ENCODE measurements at places on chromosomes 16 and 17.
A peak's percentile ranks its signal among the peaks of the same experiment; 100 is the strongest.

GRCh38 chr16:29784901-29785500 is 5.5 kb upstream of the KIF22 start:
- no peak for DNase-seq

- no peak for DNase-seq
Measured at GRCh38 chr16:11677451-11677951, 9.2 kb downstream of the SNN start.

- no peak for DNase-seq
Measured at GRCh38 chr17:48537316-48537715, 6.5 kb upstream of the HOXB1 start.

GRCh38 chr17:56833057-56833808 is 487 bp downstream of the C17orf67 start:
- DNase-seq = peak; percentile 34

GRCh38 chr17:76351526-76352071 is 2.1 kb downstream of the PRPSAP1 start:
- DNase-seq = no peak

DNA sequence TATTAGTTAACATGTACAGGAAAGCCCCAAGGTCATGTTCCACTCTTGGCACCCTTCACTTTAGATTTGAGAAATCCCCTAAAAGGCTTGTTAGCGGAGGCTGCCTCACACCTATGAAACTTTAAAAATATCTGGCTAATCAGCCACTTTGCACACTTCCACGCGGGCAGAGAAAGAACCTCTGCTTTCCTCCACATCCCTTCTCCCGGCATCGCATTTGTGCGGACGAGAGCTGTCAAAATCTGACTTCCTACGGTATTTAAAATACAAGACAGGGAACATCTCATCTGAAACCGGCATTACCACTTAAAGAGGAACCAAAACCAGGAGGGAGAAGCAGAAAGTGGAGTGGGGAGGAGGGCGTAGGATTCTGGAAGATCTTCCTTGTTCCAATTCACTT is 422.3 kb downstream of the TMEM114 start:
- DNase-seq = no peak

DNA sequence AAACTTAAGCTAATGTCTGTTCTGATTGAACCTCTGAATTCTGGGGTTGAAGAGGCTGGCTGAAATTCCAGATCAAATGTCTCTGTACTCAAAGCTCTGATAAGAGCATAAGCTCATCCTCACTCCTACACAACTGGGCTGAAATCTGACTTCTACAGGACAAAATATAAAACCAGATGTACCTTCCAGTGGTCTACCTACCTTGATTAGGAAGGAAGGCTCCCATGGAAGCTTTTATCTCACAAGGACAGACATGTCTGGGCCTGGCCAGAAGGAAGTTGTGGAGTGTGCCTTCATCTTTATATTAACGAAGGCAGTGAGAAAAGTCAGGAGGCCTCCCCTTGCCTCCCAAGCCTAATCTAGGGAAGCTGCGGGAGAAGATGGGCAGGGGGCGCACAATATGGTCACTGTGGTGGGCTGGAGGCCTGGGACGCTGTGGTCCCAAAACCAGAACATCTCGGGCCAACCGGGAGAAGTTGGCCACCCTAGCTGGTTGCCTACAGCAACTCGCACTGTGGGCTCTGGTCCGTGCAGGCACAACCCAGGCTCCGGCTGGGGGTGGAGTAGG is 55.6 kb upstream of the LRRC37A3 start:
- DNase-seq = no peak

DNA sequence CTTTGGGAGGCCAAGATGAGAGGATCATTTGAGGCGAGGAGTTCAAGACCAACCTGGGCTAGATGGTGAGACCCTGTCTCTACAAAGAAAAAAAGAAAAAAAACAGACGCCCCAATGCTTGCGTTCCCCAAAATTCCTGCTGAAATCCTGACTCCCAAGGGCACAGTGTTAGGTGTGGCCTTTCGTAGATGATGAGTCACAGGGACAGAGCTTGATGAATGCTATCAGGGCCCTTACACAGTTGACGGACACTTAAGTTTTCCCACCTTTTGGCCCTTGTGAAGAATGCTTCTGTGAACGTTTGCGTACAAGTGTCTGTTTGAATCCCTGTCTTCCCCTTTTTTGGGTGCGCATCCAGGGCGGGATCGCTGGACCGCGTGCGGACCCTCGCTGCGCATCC is 16.5 kb upstream of the ZNF750 start:
- DNase-seq = no peak

DNA sequence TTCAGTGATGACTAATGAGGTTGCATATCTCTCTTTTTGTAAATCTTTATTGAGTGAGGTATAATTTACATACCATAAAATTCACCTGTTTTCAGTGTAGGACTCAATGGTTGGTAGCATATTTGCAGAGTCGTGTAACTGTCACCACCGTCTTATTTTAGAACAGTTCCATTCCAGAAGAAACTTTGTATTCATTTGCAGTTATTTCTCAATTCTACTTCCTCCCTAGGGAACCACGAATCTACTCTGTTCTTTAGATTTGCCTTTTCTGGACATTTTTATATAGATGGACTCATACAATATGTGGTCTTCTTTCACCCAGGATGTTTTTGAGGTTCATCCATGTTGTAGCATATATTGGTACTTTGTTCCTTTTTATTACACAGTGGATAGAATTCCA is 3.7 kb downstream of the FTO start:
- DNase-seq = no peak

DNA sequence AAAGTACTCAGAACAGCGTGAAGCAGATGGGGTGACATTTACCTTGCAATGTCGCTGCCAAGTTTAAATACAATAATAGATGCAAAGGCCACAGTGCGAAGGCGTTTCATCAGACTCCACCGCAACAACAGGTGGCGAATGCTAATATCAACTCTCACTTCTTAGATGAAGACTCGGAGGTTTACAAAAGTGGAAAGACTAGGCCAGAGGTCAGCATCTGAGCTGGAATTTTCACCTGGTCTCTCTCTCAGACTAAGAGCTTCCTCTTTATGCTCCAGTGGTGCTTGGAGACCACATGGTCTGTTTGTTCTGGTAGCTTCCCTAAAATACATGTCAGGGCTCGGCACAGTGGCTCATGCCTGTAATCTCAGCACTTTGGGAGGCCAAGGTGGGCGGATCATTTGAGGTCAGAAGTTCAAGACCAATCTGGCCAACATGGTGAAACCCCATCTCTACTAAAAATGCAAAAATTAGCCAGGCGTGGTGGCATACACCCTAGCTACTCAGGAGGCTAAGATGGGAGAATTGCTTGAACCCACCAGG is 169.1 kb downstream of the XYLT1 start:
- no peak for DNase-seq

- DNase-seq = no peak
Measured at GRCh38 chr17:600576-601243, 113.9 kb downstream of the VPS53 start.

- peak; percentile 59 for DNase-seq
Measured at GRCh38 chr17:59427425-59427921, 96.0 kb downstream of the YPEL2 start.

- no peak for DNase-seq
Measured at GRCh38 chr16:78642621-78643285, 543.3 kb downstream of the WWOX start.

DNA sequence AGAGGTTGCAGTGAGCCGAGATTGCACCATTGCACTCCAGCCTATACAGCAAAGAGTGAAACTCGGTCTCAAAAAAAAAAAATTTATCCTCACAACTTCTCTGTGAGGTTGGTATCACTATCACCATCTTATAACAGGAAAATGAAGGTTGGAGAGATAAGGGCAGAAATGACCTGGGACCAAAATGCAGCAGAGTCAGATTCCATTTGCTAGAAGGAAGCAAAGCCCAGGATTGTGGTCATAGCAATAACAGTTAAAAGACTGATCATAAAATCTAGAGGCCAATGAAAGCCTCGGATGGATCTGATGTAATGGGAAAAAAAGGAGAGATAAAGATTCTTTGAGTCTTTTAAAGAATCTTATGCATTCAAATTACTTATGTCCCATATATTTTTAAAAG is 69.6 kb upstream of the TEKT1 start:
- no peak for DNase-seq

DNA sequence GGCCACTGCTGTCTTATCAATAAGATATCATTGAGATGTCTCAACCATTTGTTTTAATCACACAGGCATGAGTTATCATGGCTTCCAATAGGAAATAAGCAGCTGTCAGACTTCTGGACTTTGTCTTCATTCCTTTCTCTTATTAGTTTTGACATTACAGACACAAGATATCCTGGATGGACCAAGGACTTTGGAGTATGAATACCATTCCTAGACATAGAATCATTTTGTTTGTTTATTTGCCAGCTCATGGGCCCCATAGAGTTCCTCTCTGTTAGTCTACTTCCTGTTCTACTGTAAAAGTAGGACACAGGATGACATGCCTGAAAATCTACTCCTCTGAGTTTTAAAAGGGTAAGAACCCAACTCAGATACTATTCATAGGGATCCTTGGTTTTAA is 77.7 kb upstream of the KCNJ16 start:
- no peak for DNase-seq

GRCh38 chr16:8137606-8138005 is 452.7 kb downstream of the TMEM114 start:
- no peak for DNase-seq

DNA sequence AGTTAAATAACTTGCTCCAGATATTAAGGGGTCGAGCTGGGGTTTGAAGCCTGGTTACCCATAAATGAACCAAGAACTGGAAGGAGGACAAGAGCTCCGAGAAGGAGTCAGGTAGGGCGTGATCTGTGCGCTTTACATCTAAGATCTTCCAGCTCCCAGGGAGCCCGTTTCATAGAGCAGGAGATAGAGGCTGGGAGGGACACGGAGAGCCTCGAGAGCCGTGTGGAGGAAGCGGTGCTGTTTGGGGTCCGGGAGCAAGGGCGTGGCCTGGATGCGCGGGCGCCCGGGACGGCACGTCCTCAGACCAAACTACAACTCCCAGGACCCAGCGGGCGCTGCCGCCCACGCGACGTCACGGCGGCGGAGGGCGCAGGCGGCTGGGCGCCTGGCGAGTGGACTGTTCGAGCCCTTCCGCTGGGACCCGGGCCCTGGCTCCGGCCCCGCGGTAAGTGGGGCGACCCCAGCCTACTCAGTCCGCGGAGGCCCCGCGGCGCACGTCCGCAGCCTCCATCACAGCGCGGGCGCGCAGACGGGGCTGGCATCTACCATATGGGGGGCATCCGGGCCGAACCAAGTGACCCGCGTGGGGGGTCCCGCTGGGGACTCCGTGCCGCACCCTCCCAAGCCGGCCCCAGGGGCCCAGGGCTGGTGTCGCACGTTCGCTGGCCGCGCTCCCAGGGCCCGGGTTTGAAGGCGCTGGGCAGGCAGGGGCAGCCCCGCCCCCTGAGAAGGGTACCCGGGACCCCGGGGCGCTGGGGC is at the start of gene BCKDK:
Gene BCKDK, plus strand, starts transcription at position 352 of the 759 bp plus-strand sequence. CDS start 838 bp downstream, outside the sequence.
- peak; percentile 71 for DNase-seq

DNA sequence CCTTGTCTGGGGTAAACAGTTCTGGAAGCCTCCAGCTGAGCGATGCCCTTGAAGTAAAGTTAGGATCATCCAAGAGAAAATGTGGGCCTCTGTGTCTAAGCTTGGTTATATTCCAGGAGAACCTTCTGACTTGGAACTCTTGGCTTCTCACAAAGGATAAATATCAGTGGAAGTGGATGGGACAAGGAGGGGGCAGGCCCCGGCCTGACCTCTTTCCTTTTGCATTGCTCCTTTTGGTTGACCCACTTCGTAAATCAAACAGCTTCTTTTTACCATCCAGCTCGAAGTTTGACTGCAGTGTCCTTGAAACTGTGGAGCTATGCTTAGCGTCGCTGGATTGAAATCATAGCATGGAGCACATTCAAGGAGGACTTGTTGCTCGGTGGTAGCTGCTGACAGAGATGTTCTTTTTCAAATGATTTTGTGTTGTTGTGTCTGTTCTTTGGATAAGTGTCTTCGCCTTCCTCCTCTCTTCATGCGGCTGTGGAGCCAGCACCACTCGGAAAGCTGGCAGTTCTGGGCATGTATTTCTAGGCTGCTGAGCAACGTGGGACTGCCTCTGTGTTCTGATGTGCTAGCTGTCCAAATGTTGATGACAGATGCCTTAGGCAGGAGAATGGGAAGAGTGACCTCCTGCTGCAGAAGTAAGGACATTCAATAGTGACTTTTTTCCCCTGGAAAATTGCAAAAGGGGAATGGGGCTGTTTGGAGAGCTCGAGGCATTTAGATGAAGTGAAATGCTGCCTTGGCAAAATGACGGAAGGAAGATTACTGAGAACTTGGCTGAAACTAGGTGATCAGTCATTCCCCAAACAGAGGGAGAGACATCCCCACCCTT is 4.5 kb downstream of the MINK1 start:
- DNase-seq = no peak

GRCh38 chr16:85366031-85366763 is 246.9 kb upstream of the GSE1 start:
- DNase-seq = no peak

DNA sequence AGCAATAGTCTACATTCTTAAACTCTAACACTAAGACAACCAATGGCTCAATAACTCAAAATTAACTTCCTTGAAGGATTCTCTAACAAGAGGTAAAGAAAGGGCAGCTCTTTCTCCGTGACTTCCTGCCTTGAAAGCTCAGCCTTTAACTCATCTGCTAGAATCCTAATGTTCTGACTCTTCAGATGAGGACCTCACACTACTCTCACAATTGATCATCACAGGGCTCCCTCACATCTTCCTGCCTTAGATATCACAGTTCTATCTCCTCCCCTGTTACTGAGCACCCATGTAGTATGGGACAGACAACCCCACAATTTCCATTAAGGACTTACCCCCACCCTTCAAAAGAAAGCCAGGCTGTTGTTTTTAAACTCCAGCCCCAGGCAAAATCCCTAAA is 33.5 kb downstream of the SMURF2 start:
- no peak for DNase-seq

GRCh38 chr16:86517652-86518258 is 7.4 kb downstream of the FOXF1 start:
- peak; percentile 67 for DNase-seq

DNA sequence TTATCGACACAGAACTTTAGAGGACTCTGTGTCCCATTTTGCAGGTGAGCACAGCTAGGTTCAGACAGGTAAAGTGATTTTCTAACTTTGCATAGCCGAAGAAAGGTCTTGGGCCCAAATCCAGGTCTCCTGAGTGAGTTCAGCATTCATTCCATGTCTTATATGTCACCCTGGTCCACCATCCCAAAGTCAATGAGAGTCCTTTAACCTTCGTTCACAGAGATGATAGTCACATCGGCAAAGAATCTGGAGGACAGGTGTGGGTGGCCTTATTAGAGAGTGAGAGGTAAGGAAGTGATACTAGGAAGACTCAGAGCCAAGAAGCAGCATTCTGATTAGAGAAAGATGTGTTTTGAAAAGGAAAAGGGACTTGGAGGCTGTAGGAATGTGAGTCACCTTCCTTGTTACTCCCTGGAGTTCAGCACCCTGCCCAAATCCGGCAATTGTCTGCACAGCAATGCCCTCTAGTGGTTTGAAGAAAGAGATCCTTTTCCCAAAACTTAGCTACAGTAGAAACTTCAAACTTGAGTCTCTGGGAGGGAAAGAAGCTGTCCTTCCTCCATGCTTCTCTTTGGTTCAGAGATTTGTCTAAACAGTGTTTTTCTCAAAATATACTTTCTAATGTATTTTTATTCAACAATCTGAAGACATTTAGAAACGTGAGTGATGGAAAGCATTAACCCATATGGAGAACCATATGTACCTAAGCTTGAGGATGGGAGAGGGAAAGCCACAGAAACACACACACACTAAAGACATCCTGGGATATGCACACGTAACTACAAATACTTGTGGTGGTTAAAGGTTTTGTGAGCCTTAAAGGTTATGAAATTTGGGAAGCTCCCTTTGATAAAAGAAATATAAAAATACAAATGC is 96.4 kb upstream of the SHISA6 start:
- peak; percentile 67 for DNase-seq

- DNase-seq = no peak
Measured at GRCh38 chr17:39625198-39625785, 1.5 kb upstream of the PPP1R1B start.

- DNase-seq = no peak
Measured at GRCh38 chr16:17252064-17252463, 218.7 kb downstream of the XYLT1 start.
